Fibroblast of lung (primary cell): ENCODE measurements at places on chromosomes 1 and 21. TPM values are rescaled to one million over a fixed set of nuclear protein-coding genes. Genes with fewer than 3 reads are reported as not detected.

The CNIH4 gene
- total RNA-seq = 95.5 and 109 TPM in 2 replicates

The LGR6 gene
- total RNA-seq = not detected in 2 replicates

The SYCP1 gene
- total RNA-seq = not detected in 2 replicates

The CSF1 gene
- 29.0 and 48.9 TPM in 2 replicates for total RNA-seq

DNA sequence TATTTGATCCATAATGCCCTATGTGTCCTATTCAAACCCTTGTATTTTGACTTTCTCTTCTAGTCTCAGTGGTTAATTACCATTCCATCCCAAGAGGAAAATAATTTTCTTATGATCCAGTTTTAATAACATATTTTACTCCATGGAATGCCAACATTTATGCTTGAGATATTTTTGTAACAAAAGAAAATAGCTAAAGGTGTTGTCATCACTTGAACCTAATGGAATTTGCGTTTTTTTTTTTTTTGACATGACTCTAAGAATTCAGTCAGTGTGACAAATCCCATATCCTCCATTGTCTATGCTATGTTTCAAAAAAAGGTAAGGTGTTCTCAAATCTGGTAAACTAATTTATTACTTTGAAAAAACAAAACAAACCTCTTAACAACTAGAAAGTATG is 324.1 kb upstream of the ADAMTS5 start:
- H3K4me1 ChIP-seq = peaks cover 2% of the 10 kb centered on the region
- H3K27me3 ChIP-seq = no peaks in the 10 kb centered on the region
- peak; percentile 36 for DNase-seq
- H3K4me3 ChIP-seq = no peak overlapping the region

- H3K36me3 ChIP-seq = no peaks in the 10 kb centered on the region
- H3K27me3 ChIP-seq = no peaks in the 10 kb centered on the region
- peaks cover 8% of the 10 kb centered on the region for H3K4me1 ChIP-seq
- no peak for DNase-seq
- H3K27ac ChIP-seq = no peak overlapping the region
- H3K4me3 ChIP-seq = no peak overlapping the region
Observed at GRCh38 chr1:1065265-1065939, 8.7 kb downstream of the RNF223 start.

DNA sequence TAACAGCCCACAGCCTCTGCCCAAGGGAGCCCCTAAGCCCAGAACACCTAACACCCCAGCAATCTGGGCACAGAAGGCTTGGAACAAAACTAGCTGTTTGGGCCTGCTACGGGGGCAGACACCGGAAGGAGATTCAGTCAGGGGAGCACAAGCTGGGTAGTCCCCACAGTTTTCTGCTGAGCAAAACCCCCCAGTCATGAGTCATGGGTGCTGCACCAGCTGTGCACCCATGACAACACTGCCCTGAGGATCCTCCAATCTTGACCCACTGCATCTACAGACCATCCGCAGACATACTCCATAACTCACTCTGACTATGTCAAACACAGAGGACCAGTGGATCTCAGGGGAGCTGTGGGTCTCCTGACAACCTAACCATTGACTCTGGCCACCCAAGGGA is 105.1 kb downstream of the LRIG2 start:
- no peak for DNase-seq
- H3K4me3 ChIP-seq = no peak overlapping the region
- H3K27me3 ChIP-seq = no peaks in the 10 kb centered on the region
- no peaks in the 10 kb centered on the region for H3K4me1 ChIP-seq

- H3K4me1 ChIP-seq = no peaks in the 10 kb centered on the region
- H3K27me3 ChIP-seq = no peaks in the 10 kb centered on the region
- no peak for DNase-seq
- H3K4me3 ChIP-seq = no peak overlapping the region
- no peaks in the 10 kb centered on the region for H3K36me3 ChIP-seq
Observed at GRCh38 chr21:30209601-30210000, 6.3 kb downstream of the CLDN8 start.

DNA sequence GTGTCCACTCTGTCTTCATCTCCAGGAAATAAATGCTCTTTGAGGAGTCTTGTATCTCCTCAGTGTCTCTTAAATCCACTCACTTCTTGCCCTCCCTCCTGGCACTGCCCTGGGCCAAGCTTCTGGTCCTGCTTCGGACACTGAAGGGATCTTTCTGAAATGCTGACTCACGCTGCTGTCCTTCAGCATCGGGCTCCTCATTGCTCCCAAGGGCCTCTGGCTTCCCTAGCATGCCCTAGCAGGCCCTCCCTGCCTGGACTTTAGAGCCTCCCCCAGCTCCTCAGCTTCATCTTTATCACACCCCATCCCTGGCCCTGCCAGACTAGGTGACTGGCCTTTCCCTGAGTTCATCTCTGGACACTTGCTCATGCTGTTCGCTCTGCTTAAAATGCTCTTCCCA is 96.6 kb downstream of the FOXD2 start:
- no peak overlapping the region for H3K4me3 ChIP-seq
- no peaks in the 10 kb centered on the region for H3K4me1 ChIP-seq
- H3K27ac ChIP-seq = no peak overlapping the region
- H3K27me3 ChIP-seq = peaks cover 4% of the 10 kb centered on the region

GRCh38 chr1:169184812-169185211 is 78.3 kb downstream of the ATP1B1 start:
- no peaks in the 10 kb centered on the region for H3K27me3 ChIP-seq
- H3K4me1 ChIP-seq = no peaks in the 10 kb centered on the region
- no peak overlapping the region for H3K27ac ChIP-seq
- DNase-seq = no peak
- no peaks in the 10 kb centered on the region for H3K36me3 ChIP-seq
- H3K4me3 ChIP-seq = no peak overlapping the region

- H3K4me3 ChIP-seq = no peak overlapping the region
- DNase-seq = no peak
- no peaks in the 10 kb centered on the region for H3K36me3 ChIP-seq
- H3K27ac ChIP-seq = no peak overlapping the region
Observed at GRCh38 chr1:58422436-58422835, 124.1 kb downstream of the OMA1 start.

- H3K27me3 ChIP-seq = no peaks in the 10 kb centered on the region
- no peak for DNase-seq
- peaks cover 6% of the 10 kb centered on the region for H3K4me1 ChIP-seq
- no peak overlapping the region for H3K27ac ChIP-seq
- H3K36me3 ChIP-seq = no peaks in the 10 kb centered on the region
- no peak overlapping the region for H3K4me3 ChIP-seq
Observed at GRCh38 chr21:34546542-34546941, 34.5 kb upstream of the KCNE1 start.

GRCh38 chr1:222546548-222547259 is 1.2 kb downstream of the HHIPL2 start:
- peak overlapping the region; percentile 18 for H3K4me3 ChIP-seq
- H3K27me3 ChIP-seq = no peaks in the 10 kb centered on the region
- peak overlapping the region; percentile 47 for H3K27ac ChIP-seq
- H3K36me3 ChIP-seq = no peaks in the 10 kb centered on the region
- peak; percentile 78 for DNase-seq

DNA sequence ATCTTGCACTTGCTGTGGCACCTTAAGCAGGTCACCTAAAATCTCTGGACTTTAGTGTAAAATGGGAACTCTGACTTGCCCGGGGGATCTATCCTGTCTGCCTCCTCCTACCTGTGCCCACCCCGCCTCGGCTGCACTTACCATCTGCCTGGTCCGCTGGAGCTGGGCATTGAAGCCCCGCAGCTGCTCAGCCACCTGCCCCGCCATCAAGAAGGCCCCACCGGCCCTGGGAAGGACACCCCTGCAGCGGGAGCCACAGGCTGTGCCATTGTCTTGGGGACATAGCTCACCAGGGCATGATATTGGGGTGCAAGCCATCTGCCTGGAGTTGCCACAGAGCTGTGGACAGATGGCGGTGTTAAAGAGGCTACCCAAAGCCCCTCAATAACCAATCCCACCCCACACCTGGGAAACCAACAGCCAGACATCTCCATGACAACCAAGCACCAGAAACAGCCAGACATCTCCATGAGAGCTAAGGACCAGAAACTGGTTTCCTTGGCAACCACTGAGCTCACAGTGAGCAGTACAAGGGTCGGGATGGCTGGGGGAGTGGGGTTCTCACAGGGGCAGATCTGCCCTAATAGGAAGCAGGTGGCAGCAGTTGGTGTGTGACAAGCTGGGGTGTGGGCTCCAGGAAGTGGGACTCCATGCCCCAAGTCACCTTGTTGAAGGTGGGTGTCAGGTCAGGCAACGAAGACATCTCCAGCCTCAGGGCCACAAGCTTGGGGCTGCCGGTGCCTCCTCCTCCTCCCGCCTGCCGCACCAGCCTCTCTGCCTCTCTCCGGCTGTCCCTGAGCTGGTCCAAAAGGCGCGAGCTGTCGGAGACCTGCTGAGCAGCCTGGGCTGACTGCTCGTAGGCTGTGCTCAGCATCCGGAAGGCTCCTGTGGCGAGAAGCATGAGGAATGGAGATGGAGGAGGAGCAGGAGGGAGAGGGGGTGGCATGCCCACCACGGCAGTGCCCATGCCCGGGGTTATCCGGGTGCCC is 29.1 kb downstream of the LAMB3 start:
- no peak for DNase-seq
- H3K4me3 ChIP-seq = no peak overlapping the region
- H3K27me3 ChIP-seq = no peaks in the 10 kb centered on the region

DNA sequence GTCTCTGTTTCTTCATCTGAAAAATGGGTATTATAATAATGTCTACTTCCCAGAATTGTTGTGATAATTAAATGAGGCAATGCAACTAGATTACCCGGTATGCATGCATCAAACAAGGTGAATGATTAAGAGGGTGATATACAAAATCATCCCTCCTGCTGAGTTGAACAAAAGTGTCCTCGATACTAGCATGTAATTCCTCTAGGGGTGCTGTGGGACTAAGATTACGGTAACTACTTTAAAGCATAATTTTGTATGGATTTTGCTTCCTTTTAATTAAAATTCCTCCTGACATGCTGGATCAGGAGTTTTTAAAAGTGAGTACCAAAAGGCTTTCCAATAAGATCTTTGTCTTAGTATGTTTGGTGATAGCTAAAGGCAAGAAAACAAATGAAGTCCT is 98.7 kb upstream of the PRMT6 start:
- H3K4me3 ChIP-seq = no peak overlapping the region
- no peaks in the 10 kb centered on the region for H3K4me1 ChIP-seq
- H3K27me3 ChIP-seq = no peaks in the 10 kb centered on the region
- no peaks in the 10 kb centered on the region for H3K36me3 ChIP-seq
- no peak for DNase-seq

DNA sequence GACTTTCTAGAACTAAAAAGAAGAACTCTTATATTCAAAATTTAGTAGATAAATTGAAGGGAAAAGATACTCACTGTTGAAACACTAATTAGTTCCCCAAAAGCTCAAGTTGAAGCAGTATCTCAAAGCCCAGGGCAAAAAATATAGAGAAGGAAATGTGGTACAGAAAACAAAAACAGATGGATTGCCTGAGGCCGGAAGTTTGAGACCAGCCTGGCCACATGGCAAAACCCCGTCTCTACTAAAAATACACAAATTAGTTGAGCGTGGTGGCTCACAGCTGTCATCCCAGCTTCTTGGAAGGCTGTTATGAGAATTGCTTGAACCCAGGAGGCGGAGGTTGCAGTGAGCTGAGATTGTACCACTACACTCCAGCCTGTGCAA is 36.0 kb downstream of the FAM177B start:
- H3K36me3 ChIP-seq = no peaks in the 10 kb centered on the region
- no peak overlapping the region for H3K4me3 ChIP-seq
- no peak overlapping the region for H3K27ac ChIP-seq
- H3K4me1 ChIP-seq = no peaks in the 10 kb centered on the region
- DNase-seq = peak; percentile 41
- no peaks in the 10 kb centered on the region for H3K27me3 ChIP-seq

DNA sequence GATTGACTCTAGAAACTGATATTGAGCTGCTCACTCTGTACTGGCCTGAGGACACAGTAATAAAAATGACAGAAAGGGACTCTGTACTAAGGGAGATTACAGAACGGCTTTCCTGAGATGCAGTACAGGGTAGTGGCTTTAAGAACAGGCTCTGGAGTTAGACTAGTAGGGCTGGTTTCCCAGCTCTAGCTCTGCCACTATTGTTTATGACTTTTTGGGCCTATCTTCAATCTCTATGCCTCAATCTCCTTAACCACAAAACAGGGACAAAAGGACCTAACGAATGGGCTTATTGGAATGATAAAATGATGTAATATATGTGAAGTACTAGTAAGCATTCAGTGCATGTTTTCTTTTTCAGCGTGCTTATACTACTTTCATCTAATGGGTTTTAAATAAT is 1.4 kb downstream of the DEPDC1 start:
- DNase-seq = no peak
- no peaks in the 10 kb centered on the region for H3K36me3 ChIP-seq
- H3K27me3 ChIP-seq = no peaks in the 10 kb centered on the region
- H3K4me1 ChIP-seq = peaks cover 5% of the 10 kb centered on the region
- H3K4me3 ChIP-seq = peak overlapping the region; percentile 92

DNA sequence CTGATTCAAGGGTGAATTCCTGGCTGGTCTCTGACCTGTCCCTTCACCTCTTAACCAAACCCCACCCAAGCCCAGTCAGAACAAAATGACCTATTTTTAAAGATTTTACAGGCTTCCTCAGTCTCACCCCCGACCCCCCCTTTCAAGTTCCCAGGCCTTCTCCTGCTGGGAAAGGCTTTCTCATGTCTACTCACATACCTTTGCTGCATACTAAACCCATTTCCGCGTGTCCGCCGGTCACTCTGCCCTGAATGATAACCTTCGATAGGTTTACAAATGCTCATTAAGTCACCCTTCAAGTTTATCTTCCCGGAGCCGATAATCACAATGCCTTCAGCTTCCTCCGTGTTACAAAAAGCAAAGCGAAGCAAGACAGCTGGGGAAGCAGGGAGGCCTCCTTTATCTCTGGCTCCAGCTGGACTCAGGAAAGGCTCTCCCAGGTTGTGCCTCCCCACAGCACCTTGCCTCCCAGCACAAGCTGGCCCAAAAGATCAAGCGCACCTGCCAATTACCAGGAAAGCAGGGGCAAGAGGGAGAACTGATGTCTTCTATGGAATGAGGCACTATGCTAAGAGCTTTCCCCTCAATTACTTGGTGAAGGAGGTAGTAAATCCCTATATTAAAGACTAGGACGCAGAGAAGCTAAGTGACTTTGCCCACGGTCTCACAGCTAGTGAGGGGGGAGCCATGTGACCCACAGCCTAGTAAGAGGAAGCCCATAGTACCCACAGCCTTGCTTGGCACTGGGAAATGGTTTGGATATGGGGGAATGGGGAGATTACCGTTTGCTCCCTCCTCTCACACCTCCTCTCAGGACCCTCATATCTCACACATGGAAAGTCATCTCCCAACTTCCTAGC is 15.9 kb downstream of the SMIM12 start:
- no peaks in the 10 kb centered on the region for H3K4me1 ChIP-seq
- DNase-seq = no peak
- H3K36me3 ChIP-seq = no peaks in the 10 kb centered on the region
- no peak overlapping the region for H3K27ac ChIP-seq
- H3K4me3 ChIP-seq = no peak overlapping the region

GRCh38 chr1:74596717-74597116 is 76.9 kb downstream of the ERICH3 start:
- no peak overlapping the region for H3K4me3 ChIP-seq
- H3K4me1 ChIP-seq = no peaks in the 10 kb centered on the region
- H3K36me3 ChIP-seq = no peaks in the 10 kb centered on the region
- no peak overlapping the region for H3K27ac ChIP-seq
- DNase-seq = no peak
- H3K27me3 ChIP-seq = no peaks in the 10 kb centered on the region

- H3K27ac ChIP-seq = peak overlapping the region; percentile 8
- no peaks in the 10 kb centered on the region for H3K27me3 ChIP-seq
- DNase-seq = no peak
- no peak overlapping the region for H3K4me3 ChIP-seq
- peaks cover 11% of the 10 kb centered on the region for H3K4me1 ChIP-seq
Observed at GRCh38 chr21:37460196-37460595, 93.6 kb downstream of the DYRK1A start.
